ENCODE measurements at places on chromosomes 2 and 18.

DNA sequence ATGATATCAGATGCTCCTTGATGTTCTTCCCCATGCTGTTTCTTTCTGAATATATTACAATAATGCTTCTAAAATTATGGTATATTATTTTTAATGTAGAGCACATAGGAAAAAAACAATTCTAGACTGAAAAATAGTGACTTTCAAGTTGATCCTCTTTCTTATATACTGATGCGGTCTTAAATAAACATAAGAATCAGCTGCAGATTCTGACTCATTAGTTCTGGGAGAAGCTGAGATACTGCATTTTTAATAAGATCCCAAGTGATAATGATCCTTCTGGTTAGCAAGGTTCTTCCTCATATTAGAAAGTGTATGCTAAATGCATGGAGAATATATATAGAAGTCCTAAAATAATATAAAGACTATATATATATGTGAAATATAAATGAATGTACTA lies 124.9 kb downstream of the XIRP2 start:
- no peak for DNase-seq

- DNase-seq, result no peak
Observed at GRCh38 chr18:22337306-22337705, 80.4 kb downstream of the CTAGE1 start.

DNA sequence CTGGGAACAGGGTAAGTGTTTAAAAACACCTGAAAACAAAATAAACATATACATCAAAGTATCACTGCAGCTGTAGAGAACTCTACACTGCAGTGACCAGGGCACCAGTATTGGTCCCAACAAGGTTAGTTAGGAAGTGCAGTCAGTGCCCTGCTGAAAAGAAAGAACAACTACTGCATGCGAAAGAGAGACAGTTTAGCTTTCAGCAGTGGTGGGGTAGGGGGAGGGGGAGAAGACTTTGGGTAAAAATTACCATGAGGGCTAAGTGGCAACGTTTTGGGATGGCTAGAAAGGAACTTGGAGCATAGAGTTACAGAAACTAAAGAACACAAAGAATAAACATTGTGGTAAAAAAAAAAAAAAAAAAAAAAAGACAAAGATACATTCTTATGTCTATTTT lies 112.1 kb downstream of the UPP2 start:
- no peak for DNase-seq

DNA sequence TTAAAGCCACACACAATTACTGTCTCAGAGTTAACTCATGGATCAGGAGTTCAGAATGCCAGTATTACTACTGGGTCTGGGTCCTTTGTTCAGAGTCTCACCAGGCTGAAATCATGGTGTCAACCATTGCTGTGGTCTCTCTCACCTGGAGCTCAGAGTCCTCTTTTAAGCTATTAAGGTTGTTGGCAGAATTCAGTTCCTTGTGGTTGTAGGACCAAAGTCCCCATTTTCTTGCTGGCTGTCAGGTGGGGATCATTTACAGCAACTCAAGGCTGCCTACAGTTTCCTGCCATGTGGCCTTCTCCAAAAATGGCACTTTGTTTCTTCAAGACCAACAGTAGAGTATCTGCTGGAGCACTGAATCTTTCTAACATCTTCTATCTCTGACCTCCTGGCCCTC lies 113.5 kb downstream of the EXOC6B start:
- DNase-seq, result no peak

DNA sequence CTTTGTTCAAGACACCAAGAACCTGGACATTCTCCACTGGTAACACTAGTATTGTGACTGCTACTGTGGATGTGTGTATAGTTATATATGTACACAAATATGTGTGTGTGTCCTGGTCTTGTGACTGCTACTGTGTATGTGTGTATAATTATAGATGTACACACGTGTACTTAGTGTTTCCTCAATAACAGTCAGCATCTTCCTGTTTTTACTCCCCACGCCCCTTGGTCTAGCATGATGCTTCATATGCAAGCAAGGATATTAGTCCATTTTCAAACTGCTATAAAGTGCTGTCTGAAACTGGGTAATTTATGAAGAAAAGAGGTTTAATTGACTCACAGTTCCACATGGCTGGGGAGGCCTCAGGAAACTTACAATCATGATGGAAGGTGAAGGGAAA lies 802.7 kb downstream of the RNF144A start:
- DNase-seq, result no peak

- DNase-seq, result no peak
Observed at GRCh38 chr18:29853126-29853525, 1189.4 kb downstream of the DSC3 start.

DNA sequence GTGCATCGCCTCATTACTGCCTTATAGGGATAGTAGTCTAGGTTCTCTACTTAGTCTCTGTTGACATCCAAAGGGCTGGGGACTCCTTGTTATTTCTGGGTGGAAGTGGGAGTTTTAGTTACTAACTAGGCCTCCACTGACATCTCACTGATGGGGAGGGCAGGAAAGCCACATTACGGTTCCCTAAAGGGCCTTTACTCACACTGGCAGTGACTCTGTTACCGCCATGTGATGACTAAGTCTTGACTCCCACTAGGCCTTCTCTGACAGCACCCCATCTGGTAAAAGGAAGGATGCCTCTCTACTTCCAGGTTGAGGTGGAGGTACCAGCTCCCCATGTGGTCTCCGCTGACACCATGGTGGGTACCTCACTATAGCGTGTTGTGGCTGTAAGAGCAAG lies 14.0 kb upstream of the BCL2L11 start:
- DNase-seq, result peak; percentile 21

Data from stimulated activated CD4-positive, alpha-beta T cell treated with anti-CD3 and anti-CD28 coated beads, Interleukin-1b, Interleukin-23, amount 100 ng/mL, for 48 hours (primary cell).